ENCODE measurements at places on chromosomes 6 and 20.

DNA sequence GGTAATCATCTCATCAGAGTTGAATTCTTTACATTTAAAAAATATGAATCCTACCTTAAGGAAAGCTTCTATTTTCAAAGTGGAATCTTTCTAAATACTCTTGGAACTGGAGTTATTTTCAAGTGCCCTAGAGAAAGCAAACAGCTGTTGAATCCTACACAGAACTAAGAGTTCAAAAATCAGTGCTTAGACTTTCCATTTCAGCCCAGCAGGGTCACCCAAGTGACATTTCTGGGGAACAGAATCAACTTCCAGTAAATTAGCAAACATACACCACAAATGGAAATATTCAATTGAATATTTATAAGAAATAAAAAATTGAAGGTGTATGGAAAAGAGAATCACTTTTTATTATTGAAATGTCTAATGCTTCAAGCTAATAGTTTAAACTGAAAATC is 427.7 kb upstream of the NOX3 start:
- peak; percentile 15 for DNase-seq

GRCh38 chr20:12467758-12468157 is 541.0 kb upstream of the SPTLC3 start:
- DNase-seq, result peak; percentile 55

DNA sequence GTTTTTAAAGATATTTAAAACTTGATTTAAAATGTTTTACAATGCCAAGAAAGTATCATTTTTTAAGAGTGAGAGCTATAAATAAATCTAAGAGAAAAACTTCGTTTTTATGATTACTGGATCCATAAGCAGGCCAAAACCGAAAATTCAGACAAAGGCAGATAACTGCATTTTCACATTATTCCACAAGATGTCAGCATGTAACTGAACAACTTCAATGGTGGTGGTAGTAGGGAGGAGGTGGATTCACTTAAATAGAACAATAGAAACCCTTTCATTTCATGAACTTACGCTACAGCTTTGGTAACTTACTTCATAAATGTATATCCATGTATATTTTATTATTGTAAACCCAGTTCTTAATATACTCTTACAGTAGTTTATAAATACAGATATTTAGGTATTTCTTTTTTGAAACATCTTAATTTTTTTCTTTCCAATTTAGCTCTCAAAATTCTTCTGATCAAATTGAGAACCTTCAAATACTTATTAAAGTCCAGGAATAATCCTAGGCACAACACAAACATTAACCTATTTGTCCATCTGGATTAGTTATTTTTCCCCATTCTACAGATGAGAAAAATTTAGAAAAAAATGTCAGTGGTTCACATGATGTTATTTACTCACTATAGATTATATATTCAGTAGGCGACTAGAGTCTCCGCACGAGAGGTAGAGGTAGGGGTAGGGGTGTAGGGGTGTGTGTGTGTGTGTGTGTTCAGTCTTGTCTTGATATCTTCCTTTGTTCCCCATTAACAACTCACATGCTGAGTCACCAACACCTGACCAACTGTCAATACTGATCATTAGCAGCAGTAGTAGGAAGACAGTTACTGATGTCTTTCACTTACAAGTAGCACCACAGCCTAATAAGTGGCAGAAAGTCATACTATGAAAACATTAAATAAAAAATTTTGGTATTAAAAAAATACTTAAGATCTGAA is 111.5 kb downstream of the ARHGAP18 start:
- peak; percentile 82 for DNase-seq

DNA sequence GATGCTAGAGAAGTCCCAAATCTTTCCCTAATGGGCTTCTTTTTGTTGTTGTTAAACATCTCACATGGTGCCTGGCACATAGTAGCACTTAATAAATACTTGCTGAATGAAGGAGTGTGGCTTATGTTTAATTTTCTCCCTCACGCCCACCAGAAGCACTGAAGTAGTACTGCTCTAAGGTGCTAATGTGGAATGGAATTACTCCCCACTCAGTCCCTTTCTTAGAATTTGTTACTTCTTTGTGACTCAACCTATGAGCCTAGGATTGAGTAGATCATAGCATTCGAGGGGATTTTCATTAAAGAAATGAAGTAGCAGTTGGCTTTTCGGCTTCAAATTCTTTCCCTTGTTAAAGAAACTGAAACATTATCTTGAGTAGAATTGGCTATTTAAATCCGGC is 192.8 kb downstream of the CLIC5 start:
- DNase-seq, result no peak

DNA sequence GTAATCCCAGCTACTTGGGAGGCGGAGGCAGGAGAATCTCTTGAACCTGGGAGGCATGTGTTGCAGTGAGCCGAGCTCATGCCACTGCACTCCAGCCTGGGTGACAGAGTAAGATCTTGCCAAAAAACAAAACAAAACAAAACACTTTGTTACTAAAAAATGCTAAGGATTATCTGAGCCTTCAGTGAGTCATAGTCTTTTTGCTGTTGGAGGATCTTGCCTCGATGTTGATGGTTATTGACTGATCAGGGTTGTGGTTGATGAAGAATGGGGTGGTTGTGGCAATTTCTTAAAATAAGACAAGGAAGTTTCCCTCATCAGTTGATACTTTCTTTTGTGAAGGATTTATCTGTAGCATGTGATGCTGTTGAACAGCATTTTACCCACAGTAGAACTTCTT is 196.8 kb upstream of the HDDC2 start:
- DNase-seq, result no peak

- DNase-seq, result no peak
These were observed 7.0 kb upstream of the DSTN start for GRCh38 chr20:17562804-17563305.

Measured in NCI-H524 (cell line).